MCF 10A (cell line): ENCODE measurements at places on chromosomes 6 and 20.
A peak's percentile ranks its signal among the peaks of the same experiment; 100 is the strongest.

DNA sequence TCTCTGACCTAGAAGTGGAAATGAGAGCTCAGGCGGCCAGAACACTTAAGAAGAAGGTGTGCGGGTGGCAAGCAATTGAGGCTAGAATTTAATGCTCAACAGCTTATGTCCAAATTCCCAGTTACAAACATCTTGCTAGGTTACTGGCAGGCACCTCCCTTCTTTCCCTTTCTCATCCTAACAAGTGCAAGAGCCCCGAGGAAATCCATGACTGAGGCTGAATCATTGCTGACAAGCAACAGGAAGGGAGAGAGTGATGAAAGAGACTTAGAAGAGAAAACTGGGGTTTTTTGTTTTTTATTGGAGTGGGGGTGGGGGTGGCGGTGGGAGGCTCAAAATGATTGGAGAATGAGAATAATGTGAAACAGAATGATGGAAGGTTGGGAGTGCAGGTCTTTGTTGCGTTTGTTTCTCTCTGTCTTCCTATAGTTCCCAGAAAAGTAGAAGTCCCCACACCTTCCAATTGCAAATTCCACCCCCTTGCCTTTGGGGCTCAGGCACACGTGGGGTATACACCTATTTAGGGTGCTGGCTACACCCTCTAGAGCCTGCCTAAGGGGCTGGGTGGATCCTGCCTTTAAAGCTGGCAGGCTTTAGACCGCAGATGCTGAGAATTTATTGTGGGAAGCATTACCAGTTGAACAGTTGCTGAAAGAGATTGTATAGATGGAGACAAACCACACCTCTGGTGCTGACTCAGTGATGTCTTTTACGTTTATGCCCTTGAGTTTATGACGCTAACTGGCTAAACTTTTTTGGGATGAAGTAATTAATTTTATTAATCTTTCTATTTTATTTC lies 1.4 kb downstream of the FAM83B start:
- peak; percentile 96 for DNase-seq

GRCh38 chr6:82365016-82365795 lies 1.6 kb downstream of the TPBG start:
- peak; percentile 76 for DNase-seq

- peak; percentile 41 for DNase-seq
These were observed 254.5 kb downstream of the TMEM242 start for GRCh38 chr6:157068691-157069324.

- no peak for DNase-seq
These were observed 25.6 kb downstream of the FUCA2 start for GRCh38 chr6:143485967-143486366.

DNA sequence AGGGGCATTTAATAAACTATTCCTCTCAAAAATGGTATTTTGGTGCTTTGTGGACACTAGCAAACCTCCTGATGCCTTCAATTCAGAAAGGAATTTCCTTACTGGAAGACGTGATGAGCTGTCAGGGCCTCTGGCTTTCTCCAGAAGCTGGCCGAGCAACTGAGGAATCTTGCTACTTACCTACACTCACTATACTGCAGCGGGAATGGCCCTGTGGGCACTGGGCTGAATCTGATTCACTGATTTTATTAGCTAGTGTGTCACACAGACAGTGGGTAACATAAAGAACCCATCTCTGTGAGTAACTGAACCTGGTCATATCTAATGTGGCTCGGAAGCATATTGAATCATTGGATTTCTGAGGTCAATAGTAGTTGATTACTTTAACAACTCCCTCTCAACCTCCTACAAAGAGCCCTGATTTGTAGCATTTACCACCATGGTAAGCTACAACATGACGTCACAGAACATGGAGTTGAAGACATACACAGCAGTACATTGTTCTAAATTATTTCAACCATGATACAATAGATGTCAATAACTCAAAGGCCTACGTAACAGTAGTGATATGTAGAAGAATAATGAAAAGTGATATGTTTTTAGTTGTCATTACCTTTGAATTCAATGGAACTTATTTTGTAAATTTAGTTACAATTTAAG lies 232.1 kb downstream of the SYNE1 start:
- no peak for DNase-seq

DNA sequence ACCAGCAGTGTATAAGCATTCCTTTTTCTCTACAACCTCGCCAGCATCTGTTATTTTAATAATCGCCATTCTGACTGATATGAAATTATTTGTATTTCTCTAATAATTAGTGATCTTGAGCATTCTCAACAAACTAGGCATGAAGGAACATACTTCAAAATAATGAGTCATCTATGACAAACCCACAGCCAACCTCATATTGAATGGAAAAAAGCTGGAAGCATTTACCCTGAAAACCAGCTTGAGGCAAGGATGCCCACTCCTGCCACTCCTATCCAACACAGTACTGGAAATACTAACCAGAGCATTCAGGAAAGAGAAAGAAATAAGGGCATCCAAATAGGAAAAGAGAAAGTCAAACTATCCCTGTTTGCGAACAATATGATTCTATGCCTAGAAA lies 390.6 kb upstream of the ID4 start:
- DNase-seq, result no peak

DNA sequence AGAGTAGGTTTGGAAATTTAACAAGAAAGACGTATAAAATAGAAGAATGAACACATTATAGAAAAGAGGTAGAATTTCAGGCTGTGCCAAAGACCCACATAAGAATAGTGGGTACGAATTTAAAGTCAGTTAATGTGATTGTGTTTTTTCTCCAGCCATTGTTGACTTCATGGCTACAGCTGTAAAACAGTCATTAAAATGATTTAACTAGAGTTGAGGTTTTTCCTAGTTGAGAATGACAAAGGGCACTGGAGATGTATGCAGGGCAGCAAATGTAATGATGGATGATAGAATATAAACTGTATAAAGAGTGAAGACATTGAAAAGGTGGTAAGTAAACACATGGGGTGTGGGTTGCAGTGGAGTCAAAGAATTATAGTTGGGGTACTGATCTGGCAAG lies 72.7 kb downstream of the LIN28B start:
- no peak for DNase-seq

DNA sequence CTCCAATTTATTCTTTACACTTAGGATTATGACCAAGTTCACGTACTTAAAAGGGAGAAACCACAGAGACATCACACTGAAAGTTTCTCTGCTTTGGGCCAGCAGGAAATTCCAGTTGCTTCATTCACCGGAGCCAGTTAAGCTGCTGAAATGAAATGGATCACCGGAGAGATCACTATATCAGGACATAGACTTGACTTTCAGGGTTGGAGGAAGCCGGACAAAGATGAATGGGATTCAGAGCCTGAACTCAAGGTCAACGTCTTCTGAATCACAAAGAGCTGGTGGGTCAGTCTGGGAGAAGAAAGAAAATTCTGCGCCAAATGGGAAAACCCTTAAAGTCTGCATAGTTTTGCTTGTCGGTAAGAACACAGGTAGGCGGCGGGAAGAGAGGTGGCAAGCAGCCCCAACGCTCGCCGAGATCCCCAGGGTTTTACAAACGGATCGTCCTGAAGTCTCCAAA lies 81.9 kb upstream of the CCDC28A start:
- DNase-seq, result peak; percentile 63

DNA sequence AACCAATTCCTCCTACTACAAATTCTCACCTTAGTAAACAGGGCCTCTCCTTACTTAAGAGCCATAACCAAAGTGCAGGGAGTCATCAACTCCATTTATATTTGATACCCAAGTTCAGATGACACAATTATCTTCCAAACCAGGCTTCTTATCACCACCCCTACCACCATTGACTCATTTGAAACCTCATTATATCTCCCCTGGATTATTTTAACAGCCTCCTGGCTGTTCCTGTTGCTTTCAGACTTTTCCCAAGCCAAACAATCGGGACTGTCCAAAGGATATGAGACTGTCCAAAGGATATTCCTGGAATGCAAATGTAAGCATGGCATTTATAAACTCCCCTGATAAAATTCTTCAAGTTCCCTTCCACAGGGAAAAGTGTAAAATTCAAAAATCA lies 394.3 kb downstream of the MAFB start:
- no peak for DNase-seq

- DNase-seq, result no peak
These were observed 220.4 kb upstream of the JARID2 start for GRCh38 chr6:15025446-15025845.

DNA sequence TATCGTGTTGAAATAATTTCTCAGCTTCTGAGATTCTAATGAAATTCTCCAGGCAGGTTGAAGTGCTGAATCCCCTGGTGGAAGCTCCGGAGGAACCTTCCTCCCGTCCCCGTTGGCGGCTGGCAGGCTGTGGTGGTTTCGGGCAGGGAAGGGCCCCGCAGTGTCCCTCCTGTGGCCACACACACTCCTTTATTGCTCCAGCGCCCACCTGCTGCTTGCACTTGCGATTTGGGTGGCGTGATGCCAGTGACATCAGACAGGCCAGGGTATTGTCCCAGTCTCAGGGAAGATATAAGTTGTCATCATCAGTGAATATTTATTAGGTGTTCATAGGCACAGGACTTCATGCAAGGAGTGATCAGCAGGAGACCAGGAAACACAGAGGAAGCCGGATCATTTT lies 530.4 kb downstream of the QKI start:
- DNase-seq, result no peak

DNA sequence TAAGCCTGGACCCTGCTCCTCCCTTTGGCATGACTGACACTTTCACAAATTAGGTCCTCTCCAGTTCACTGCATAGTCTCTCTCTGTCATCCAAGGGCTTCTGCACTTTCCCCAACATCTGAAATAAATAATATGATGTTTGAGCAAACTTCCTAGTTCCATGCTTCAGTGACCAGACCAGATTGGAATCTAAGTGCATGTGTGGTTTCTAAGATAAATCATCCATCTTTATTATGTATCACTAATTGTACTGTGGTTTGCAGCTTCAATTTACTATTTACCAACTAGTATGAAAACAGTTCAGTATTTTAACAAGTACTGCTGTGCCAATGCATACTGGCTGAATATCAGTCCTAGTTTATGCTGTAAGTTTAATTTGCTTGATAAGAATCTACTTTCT lies 18.7 kb downstream of the SESN1 start:
- DNase-seq, result no peak

GRCh38 chr6:163841326-163841725 lies 426.8 kb downstream of the QKI start:
- DNase-seq, result no peak

- DNase-seq, result no peak
These were observed 41.0 kb upstream of the SMIM8 start for GRCh38 chr6:87281426-87281825.

DNA sequence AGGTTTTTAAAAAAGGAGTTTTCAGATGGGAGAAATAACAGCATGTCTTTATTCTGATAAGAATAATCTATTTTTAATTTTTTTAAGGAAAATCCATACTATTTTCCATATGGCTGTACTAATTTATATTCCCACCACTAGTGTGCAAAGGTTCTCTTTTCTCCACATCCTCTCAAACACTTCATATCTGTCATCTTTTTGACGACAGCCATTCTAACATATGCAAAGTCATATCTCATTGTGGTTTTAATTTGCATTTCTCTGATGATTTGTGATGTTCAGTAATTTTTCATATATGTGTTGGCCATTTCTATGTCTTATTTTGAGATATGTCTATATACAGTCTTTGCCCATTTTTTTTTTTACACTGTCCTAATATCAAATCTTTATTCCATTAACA lies 280.6 kb upstream of the RUNX2 start:
- DNase-seq, result no peak

GRCh38 chr6:14271789-14272736 lies 154.5 kb downstream of the CD83 start:
- peak; percentile 46 for DNase-seq

GRCh38 chr20:41249411-41250281 lies 67.9 kb downstream of the ZHX3 start:
- DNase-seq, result peak; percentile 82

GRCh38 chr6:27592481-27593199 lies 119.7 kb upstream of the ZNF184 start:
- peak; percentile 82 for DNase-seq

GRCh38 chr20:61969806-61970205 lies 95.9 kb downstream of the TAF4 start:
- no peak for DNase-seq

DNA sequence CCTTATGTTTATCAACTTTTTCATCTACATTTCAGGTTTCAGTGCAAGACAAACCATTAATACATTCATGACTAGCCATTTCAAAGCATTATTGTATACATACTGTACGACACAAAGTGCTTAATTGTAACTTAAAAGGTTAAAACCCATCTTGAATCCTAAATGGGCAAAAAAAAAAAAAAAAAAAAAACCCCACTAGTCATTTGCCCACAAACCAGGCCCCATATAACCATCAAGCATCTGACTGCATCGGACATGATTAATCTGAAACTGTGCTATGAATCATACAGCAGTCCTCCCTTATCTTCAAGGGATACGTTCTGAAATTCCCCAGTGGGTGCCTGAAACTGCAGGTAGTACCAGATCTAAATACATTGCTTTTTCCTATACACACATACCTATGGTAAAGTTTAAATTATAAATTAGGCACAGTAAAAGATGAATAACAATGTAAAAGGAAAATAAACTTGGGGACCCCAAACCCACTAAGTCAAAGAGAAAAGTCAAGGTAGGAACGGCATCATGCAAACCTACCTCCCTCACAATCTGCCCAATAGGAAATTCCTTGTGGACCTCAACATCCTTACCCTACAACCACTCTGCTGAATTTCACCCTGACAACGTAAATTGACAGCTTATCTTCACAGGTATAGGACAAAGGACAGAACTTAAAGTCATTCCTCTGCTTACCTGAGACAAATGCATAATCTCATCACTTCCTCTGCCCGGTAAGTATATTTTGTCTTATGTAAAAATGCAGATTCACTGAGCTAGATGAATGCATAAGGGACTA lies 14.3 kb downstream of the B4GALT5 start:
- peak; percentile 64 for DNase-seq

GRCh38 chr6:124536842-124537191 lies 425.4 kb upstream of the RNF217 start:
- DNase-seq, result peak; percentile 46

DNA sequence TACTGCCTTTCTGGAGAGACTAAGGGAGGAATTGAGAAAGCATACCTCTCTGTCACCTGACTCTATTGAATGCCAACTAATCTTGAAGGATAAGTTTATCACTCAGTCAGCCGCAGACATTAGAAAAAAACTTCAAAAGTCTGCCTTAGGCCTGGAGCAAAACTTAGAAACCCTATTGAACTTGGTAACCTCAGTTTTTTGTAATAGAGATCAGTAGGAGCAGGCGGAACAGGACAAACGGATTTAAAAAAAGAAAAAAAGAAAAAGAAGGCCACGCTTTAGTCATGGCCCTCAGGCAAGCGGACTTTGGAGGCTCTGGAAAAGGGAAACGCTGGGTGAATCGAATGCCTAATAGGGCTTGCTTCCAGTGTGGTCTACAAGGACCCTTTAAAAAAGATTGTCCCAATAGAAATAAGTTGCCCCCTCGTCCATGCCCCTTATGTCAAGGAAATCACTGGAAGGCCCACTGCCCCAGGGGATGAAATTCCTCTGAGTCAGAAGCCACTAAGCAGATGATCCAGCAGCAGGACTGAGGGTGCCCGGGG lies 43.1 kb upstream of the RNF182 start:
- no peak for DNase-seq

DNA sequence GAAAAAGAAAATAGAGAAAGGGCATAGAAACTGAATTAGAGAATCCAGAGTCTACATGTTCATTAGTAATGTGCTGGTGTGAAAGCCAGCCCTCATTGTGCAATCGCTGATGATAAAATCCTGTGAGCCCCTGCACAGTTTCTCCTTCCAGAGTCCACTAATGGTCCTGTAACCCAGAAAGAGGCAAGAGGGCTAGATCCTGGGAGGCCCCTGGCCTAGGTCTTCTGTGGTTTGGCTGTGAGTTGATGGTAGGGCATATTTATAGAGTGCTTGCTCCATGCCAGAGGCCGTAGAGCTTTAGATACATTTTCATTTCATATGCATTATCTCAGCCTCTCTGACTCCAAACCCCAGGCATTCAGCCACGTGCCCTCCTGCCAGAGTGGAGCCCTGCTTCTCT lies 94.9 kb upstream of the MTHFD1L start:
- peak; percentile 5 for DNase-seq
